ENCODE measurements at places on chromosomes 4 and X. TPM values are rescaled to one million over a fixed set of nuclear protein-coding genes. Genes with fewer than 3 reads are reported as not detected.

GRCh38 chrX:13094374-13094773 lies 50.0 kb upstream of the FAM9C start:
- no peak for DNase-seq

- peak; percentile 32 for DNase-seq
These were observed 151.5 kb downstream of the CORIN start for GRCh38 chr4:47686294-47686872.

GRCh38 chrX:21974011-21974385 lies 33.5 kb downstream of the SMS start:
- no peak for DNase-seq

DNA sequence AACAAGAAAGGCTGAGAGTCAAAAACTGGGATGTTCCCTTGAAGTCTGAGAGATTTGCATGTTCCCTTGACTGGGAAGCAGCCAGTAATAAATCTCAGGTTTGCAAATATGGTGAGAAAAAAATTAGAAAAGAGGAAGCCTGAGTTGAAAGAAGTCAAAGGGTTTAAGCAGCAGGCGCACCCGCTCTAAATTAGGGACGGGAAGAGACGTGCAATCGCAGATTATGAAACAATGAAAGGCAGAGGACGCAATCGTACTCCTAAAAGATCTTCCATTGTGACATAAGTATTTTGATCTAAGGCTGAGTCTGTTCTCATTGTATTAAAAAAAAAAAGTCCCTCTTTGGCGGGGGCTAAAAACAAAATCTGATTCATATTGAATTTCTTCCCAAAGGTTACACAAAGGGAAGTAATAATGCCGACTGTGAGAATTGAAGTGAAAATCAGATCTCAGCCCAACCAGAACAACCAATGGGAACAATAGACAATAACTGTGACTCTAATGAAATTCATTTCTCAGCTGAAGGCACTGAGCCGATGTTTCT lies 28.2 kb downstream of the SAT1 start:
- peak; percentile 22 for DNase-seq

DNA sequence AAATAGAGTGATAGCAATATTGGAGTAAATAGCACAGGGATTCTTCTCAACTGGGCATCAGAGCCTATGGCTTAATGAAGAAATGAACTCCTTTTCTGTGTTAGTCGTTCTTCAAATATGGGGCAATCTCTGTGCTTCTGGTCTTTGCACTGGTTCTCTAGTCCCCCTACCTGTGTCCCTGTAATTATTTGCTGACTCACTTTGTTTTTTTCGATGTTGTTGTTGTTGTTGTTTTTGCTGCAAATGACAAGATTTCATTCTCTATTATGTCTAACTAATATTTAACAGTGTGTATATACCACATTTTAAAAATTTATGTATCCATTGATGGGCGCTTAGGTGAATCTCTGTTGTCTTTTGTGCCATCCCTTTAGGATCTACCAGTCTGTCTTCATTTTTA lies 2137.8 kb upstream of the TENM3 start:
- DNase-seq = no peak

- peak; percentile 69 for DNase-seq
These were observed 76.7 kb downstream of the CPEB2 start for GRCh38 chr4:15078682-15079642.

The XAGE2 gene
- not detected for total RNA-seq
